ENCODE measurements at places on chromosomes 6 and 20. TPM values are rescaled to one million over a fixed set of nuclear protein-coding genes. Genes with fewer than 3 reads are reported as not detected.

ZFP57 gene
- not detected for total RNA-seq

GRCh38 chr6:113276601-113277000 is 580.5 kb upstream of the MARCKS start:
- DNase-seq = no peak

- no peak for DNase-seq
These were observed 6.9 kb upstream of the VAPB start for GRCh38 chr20:58382096-58382495.

DNA sequence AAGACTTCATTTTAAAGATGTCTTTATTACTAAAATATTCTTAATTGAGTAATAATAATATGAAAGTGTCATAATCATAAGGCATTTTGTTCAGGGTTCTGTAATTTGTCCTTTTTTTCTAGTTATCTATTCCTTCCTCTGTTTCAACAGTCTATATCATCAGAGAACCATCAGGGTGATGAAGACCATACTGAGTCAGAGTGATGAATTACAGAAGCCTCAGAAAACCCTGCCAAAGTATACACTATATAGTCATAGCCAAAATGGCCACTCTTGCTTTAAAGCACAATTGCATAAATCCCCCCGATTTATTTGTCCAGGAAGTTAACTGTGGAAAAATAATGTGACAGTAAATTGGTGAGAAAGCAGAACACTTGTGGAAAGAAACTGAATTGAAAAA is 735.0 kb downstream of the EPHA7 start:
- no peak for DNase-seq

- DNase-seq = no peak
These were observed 63.5 kb downstream of the LYRM2 start for GRCh38 chr6:89574910-89575561.

COL19A1 gene
- total RNA-seq = not detected

DNA sequence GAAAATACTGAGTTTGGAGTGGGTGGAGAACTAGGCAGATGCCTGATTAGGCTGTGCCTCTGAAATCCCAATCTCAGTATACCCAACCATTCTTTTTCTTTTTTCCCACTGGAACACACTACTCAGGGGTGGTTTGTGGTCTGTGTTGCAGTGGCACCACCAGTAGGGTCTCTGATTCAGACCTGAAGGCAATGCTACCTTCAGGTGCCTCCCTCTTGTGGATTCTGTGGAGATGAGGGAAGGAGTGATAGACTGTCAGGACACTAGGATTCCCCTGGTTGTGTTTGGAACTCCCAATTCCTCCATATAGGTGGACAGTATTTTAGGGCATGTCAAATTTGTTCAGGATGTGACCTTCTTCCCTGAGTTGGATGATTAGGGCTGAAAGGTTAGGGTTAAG is 47.4 kb upstream of the SYNCRIP start:
- DNase-seq = no peak

DNA sequence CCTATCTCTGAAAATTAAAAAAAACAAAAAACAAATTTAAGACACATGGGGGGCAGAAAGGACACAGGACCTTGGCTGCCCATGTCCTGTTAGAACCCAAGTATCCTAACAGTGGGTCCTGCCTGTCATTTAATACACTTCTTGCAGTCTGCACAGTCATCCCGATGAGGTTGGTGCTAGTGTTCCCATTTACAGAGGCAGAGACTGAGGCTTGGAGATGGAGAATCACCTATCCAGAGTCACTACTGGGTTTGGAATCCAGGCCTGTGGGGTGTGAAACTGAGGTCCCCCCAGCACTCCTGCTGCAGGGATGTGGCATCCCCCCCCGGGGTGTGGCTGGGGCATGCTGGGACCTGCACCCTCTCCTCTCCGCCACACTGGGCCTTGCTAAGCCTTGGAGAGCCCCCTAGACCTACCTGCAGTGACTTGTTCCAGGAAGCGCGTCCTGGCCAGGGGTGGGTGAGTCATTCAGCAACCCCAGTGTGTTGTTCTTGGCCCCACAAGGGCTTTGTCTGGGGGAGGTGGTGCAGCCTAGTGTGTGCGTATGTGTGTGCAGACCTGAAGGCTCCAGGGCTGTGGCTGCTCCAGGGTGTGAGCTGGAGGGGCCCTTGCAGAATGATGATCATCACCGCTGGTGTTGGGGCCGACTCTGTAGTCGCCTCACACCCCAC is 49.7 kb downstream of the BCAS4 start:
- DNase-seq = peak; percentile 14

- no peak for DNase-seq
These were observed 57.0 kb downstream of the KIF13A start for GRCh38 chr6:17930321-17930993.

LGSN gene
- not detected for total RNA-seq

DNA sequence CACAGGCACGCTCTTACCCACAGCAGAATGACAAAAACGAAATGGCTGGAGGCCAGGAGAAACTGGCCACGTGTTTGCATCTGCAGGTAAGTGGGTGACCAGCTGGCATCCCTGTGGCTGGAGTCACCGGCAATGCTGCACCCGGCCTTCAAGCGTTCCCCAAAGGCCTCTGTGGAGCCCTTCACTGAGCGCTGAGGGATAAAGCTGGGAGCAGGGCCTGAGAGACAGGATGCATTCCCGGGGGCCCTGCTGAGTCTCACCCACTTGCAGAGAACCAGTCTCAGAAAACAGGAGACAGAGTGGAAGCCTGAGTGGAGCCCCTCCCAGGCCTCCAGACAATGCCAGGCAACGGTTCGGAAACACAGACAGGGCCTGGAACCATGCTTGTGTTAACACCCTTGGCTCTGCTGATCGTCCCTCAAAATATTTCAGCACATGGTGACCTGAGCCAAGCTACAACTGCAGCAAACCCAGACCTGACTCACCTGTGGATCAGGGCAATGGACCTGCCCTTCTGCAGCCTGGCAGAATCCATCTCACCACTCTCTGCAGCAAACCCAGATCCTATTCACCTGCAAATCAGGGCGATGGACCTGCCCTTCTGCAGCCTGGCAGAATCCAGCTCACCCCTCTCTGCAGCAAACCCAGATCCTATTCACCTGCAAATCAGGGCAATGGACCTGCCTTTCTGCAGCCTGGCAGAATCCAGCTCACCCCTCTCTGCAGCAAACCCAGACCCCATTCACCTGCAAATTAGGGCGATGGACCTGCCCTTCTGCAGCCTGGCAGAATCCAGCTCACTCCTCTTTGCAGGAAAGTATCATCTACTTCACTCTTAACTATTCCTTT is 39.8 kb downstream of the TBXT start:
- no peak for DNase-seq

SOX18 gene
- total RNA-seq = 70.0 TPM
